ENCODE measurements at places on chromosomes 2 and 18. TPM values are rescaled to one million over a fixed set of nuclear protein-coding genes. Genes with fewer than 3 reads are reported as not detected.

GRCh38 chr2:20213651-20214565, 11.0 kb downstream of the SDC1 start:
- DNase-seq: no peak

DNA sequence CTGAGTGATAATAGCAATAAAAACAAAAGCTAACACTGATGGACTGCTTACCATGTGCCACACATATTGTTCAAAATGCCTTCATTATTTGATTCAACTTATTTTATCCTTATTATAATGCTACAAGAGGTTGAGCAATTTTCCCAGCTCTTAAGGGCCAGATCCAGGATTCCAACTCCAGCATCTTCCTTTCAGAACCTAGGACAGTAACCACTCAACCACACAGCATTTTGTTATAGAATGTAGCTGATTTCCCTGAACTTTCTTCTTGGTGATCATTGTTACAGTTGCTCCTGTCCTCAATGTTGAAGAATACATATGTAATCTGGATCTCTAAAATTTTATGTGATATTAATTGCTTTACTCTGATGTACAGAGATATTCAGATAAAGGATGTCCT, 341.7 kb downstream of the PIK3C3 start:
- no peak for DNase-seq

Gene TMEM247
- total RNA-seq: not detected

DNA sequence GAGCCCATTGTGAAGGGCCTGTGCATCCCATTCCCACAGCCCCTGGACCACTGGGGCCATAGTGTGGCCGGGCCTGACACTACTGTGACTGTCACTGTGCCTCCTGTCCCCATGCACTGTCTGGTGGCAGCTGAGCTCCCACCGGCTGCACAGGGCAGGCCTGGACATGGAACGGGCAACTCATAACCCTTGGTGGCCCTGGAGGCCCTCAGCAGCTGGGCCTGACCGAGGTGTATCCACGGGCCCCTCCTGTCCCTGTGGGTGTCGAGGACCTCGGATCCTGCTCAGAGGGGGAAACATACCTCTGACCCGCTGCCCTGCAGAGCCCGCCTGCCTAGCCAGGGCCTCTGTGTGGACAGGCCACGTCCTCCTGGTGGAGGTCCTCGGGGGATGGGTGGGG, 7.8 kb upstream of the GAL3ST2 start:
- DNase-seq: no peak

GRCh38 chr2:232761301-232761907, 15.0 kb downstream of the KCNJ13 start:
- no peak for DNase-seq

DNA sequence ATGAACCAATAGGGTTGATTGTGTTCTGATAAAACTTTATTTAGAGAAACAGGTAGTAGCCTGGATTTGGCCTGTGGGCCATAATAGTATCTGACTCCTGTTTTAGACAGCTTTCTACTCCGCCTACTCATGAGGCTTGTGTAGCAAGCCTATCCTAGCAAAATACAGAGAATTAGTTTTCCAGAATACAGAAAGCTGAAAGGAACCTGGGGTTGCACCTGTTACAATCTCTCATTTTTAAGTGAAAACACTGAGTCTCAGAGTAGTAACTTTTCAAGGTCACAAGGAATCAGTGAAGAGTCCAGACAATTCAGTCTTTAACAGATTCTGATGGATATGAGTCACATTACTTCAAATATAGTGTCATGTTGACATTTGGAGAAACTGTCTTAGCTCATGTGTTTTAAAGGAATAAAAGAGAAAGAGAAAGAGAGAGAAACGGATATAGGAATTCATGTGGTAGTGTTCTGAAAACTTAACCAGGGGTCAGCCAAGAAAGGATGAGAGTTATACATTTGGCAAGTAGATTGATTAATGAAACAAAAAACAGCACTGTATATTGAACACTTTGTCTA, 17.0 kb downstream of the ARHGAP28 start:
- no peak for DNase-seq

DNA sequence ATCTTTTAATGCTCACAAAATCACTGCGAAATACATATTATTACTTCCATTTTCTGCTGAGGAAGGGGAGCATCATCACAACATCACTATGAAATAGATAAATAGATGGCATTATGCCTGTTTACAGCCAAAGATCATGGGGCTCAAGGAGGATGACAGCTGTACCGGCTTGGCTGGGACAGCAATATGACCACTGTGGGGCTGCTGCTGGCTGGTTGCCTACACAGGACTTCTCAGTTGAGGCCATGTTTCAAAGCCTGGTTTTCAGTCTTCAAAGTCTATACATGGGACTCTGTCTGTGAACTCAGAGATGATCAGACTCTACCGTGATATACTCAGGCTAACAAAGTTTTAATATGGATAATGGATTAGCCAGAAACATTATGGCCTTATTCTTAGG, 58.7 kb downstream of the SPATS2L start:
- DNase-seq: no peak

GRCh38 chr2:158325031-158325781, 131.3 kb downstream of the CCDC148 start:
- no peak for DNase-seq

DNA sequence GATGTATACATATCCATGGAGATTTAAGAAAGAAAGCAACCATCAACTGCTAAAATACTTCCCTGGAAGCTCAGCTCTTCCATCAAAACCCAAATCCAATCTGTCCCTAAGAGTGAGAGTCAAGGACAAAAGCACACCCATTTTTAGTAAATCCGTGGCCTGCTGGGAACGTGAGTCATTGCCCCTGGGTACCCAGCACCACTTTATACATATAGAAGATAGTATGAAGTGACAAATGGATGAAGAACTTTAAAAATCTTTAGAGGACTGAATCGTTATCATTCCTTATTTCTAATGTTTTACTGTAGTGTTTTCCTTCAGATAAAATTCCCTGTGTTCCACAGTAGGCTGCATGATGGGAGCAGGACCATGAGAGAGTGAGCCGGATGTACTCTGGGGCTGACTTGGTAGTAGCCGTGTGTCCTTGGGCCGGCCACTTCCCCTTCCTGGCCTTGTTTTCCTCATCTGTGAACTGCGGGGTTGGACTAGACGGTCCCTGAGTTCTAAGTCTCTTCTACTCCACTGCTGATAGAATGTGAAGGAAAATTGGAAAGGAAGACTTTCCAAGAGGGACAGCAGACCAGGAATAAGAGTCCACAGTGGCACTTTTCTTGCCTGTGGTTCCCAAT, 28.5 kb upstream of the CEP68 start:
- DNase-seq: no peak

Gene STPG4
- total RNA-seq: not detected

Gene FARSB
- 11.4 TPM for total RNA-seq

Gene ADD2
- total RNA-seq: 2.3 TPM

DNA sequence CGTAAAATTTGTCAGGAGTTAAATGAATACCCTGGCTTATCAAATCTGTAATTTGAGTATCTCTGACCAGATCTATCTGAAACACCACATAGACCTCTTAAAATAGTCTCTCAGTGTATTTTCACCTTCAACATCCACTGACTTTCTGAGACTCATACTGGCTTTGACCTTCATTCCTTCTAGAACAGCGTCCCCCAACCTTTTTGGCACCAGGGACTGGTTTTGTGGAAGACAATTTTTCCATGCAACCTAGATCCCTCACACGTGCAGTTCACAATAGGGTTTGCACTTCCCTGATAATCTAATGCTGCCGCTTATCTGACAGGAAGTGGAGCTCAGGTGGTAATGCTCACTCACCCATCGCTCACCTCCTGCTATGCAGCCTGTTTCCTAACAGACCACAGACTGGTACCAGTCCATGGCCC, 3.2 kb downstream of the NBAS start:
- no peak for DNase-seq

DNA sequence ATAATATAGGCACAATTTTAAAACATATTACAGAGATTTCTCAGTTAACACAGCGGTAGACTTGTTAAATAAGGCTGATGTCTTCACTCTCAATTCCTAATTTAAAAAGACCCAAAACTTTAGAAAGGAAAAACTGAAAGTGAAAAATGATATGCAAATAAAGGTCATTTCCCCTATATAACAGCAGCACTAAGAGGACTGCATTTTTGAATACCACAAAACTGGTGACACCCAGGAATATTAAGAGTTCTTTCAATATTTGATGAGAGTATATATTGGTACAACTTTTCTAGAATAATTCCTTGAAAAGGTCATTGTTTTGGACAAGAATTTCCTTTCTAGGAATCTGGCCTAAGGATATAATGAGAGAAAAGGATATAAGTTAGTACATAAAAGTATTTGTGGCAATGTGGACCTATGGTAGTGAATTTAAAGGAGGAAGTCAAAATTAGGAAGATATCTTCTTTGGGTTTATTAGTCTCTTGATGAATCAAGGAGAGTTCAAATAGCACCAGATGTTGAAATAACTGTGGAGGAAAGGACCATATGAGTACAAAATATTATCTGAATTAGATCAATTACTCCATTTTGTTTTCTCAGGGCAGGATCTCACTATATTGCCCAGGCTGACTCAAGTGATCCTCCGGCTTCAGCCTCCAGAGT, 70.3 kb downstream of the TMEM237 start:
- no peak for DNase-seq

DNA sequence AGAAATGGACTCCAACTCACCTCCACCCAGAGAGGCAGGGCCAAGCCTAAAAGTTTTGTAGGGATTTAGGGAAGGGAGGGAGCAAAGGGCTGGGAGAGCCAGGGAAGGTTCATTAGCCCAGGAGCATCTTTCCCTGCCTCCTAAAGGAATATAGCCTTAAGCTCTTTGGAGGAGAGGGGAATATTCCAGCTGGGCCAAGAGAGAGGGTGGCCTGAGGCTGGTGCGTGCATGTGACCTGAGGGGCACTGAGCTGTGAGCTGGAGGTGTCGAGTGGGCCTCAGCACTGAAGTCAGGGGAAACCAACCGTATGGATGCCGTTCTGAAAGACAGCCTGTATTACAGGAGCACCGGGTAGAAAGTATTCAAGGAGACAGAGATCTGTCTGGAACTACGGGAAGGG, 112.6 kb downstream of the KLHL29 start:
- DNase-seq: no peak

- DNase-seq: no peak
Observed at GRCh38 chr2:200211643-200212042, 94.8 kb upstream of the SPATS2L start.

Gene MC4R
- total RNA-seq: not detected

Gene NAT8
- total RNA-seq: not detected

Gene CYTIP
- total RNA-seq: 5.6 TPM

- DNase-seq: no peak
Observed at GRCh38 chr2:64295326-64296139, 151.3 kb upstream of the PELI1 start.

Gene TMEFF2
- total RNA-seq: not detected

DNA sequence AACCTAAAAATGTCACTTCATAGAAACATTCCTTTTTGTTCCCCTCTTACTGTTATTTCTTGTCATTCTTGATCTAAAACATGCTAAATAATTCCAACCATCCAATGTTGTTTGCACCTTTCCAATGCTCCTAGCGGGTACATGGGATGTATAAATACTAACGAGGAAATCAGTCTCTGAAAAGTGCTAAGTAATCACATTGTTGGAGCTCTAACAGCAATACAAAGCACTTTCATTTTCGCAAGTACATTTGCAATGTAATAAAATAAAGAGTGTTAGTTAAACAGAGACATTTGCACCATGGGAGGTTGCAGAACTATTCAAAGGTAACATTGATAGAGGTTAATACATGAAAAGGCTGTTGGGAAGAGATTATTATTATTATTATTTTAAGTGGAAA, 286.2 kb upstream of the ACVR2A start:
- DNase-seq: no peak

Data from body of pancreas (tissue), 4 donors.